ENCODE measurements at places on chromosomes 16 and 17. TPM values are rescaled to one million over a fixed set of nuclear protein-coding genes. Genes with fewer than 3 reads are reported as not detected.

GRCh38 chr16:55012362-55012761, 81.7 kb downstream of the IRX5 start:
- no peaks in the 10 kb centered on the region for H3K27me3 ChIP-seq
- no peaks in the 10 kb centered on the region for H3K4me1 ChIP-seq
- H3K36me3 ChIP-seq = no peaks in the 10 kb centered on the region
- H3K4me3 ChIP-seq = no peak overlapping the region
- no peak overlapping the region for H3K27ac ChIP-seq
- no peak for DNase-seq

GRCh38 chr17:72556944-72557826, 436.4 kb downstream of the SOX9 start:
- no peaks in the 10 kb centered on the region for H3K4me1 ChIP-seq
- no peaks in the 10 kb centered on the region for H3K36me3 ChIP-seq
- DNase-seq = peak; percentile 82
- H3K27ac ChIP-seq = no peak overlapping the region

- no peak overlapping the region for H3K27ac ChIP-seq
- H3K4me3 ChIP-seq = no peak overlapping the region
- no peaks in the 10 kb centered on the region for H3K27me3 ChIP-seq
- no peaks in the 10 kb centered on the region for H3K4me1 ChIP-seq
Measured at GRCh38 chr16:58332997-58333700, 38.3 kb upstream of the PRSS54 start.

Gene HOXB6
- 44.0 TPM for polyA plus RNA-seq

Gene MPRIP
- 120 TPM for polyA plus RNA-seq

Gene RAB37
- 1.7 TPM for polyA plus RNA-seq

Gene NR1D1
- 7.1 TPM for polyA plus RNA-seq

- no peaks in the 10 kb centered on the region for H3K4me1 ChIP-seq
- no peaks in the 10 kb centered on the region for H3K27me3 ChIP-seq
- DNase-seq = peak; percentile 37
- H3K27ac ChIP-seq = no peak overlapping the region
Measured at GRCh38 chr16:27730661-27731210, 180.8 kb downstream of the KATNIP start.

Gene IGF2BP1
- polyA plus RNA-seq = 1.5 TPM

GRCh38 chr17:31674717-31675349, 184.2 kb downstream of the COPRS start:
- H3K4me3 ChIP-seq = no peak overlapping the region
- no peaks in the 10 kb centered on the region for H3K36me3 ChIP-seq
- no peaks in the 10 kb centered on the region for H3K4me1 ChIP-seq
- DNase-seq = no peak
- H3K27ac ChIP-seq = no peak overlapping the region

DNA sequence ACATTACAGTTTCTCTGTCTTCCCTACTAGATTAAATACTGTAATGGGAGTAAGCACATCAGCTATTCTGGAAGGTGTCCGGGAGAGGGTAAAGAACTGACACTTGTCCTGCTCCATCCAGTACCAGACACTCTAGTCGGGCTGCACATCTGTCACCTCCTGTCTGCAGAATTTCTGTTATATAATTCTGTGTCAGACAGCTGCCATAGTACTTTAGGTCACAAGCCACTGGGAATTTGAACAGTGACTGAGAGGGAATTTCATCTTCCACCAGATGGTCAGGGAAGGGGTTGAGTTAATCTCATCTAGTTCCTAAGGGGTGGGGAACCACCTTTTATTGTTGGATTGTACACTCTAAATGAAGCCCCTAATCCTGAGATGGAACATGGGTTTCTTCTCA, 58.6 kb upstream of the NUDT7 start:
- H3K36me3 ChIP-seq = no peaks in the 10 kb centered on the region
- H3K27ac ChIP-seq = no peak overlapping the region
- no peaks in the 10 kb centered on the region for H3K4me1 ChIP-seq
- H3K27me3 ChIP-seq = no peaks in the 10 kb centered on the region

DNA sequence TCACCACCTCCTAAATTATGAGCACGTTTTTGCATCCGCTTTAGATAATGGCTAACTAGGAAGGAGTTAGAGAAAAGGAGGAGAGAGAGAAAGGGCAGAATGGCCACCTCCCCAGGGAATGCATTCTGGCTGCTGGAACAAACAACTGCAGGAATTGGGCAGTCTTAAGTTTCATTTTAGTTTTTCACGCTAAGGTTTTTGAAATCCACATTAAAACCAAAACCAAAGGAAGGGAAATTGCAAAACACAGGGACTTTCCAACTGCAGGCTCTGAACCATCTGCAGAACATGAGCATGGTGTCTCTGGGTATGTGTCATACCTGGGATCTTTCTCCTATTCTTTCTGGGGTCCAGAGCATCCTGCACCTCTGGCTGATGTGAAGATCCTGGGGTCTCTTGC, 12.1 kb upstream of the CCL8 start:
- DNase-seq = no peak
- no peak overlapping the region for H3K4me3 ChIP-seq
- no peaks in the 10 kb centered on the region for H3K4me1 ChIP-seq
- H3K27me3 ChIP-seq = no peaks in the 10 kb centered on the region
- H3K27ac ChIP-seq = no peak overlapping the region

- no peak overlapping the region for H3K4me3 ChIP-seq
- H3K27ac ChIP-seq = no peak overlapping the region
- DNase-seq = no peak
- peaks cover 26% of the 10 kb centered on the region for H3K4me1 ChIP-seq
Measured at GRCh38 chr17:38456031-38456815, 28.0 kb downstream of the ARHGAP23 start.

- peaks cover 7% of the 10 kb centered on the region for H3K4me1 ChIP-seq
- no peak for DNase-seq
- no peak overlapping the region for H3K4me3 ChIP-seq
- no peak overlapping the region for H3K27ac ChIP-seq
- no peaks in the 10 kb centered on the region for H3K36me3 ChIP-seq
- H3K27me3 ChIP-seq = no peaks in the 10 kb centered on the region
Measured at GRCh38 chr16:8937803-8938202, 25.9 kb downstream of the USP7 start.

GRCh38 chr16:1428511-1428910, 2.4 kb upstream of the PERCC1 start:
- no peak overlapping the region for H3K4me3 ChIP-seq
- H3K4me1 ChIP-seq = no peaks in the 10 kb centered on the region
- H3K27ac ChIP-seq = no peak overlapping the region
- no peak for DNase-seq

- no peak overlapping the region for H3K27ac ChIP-seq
- no peaks in the 10 kb centered on the region for H3K4me1 ChIP-seq
- no peak for DNase-seq
- H3K36me3 ChIP-seq = no peaks in the 10 kb centered on the region
- no peaks in the 10 kb centered on the region for H3K27me3 ChIP-seq
Measured at GRCh38 chr17:40605306-40605705, 40.0 kb upstream of the CCR7 start.

Gene SRP68
- 52.7 TPM for polyA plus RNA-seq

Gene EPOP
- 0.49 TPM for polyA plus RNA-seq

DNA sequence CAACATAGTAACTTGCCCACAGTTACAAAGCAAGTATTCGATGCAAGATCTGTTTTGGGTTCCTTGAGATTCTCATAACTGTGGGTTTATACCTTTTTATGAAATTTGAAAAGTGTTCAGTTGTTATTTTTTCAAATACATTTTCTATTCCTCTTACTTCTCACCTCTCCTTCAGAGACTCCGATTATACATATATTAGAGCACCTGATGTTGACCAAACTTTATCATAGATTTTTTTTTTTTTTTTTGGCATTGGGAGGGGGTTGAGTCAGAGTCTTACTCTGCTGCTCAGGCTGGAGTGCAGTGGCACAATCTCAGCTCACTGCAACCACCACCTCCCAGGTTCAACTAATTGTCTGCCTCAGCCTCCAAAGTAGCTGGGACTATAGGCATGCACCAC, 51.3 kb upstream of the RBBP6 start:
- no peak for DNase-seq
- H3K4me1 ChIP-seq = no peaks in the 10 kb centered on the region
- H3K27me3 ChIP-seq = no peaks in the 10 kb centered on the region
- no peak overlapping the region for H3K4me3 ChIP-seq
- no peaks in the 10 kb centered on the region for H3K36me3 ChIP-seq
- H3K27ac ChIP-seq = no peak overlapping the region

Gene CA4
- 102 TPM for polyA plus RNA-seq

- DNase-seq = no peak
- H3K27ac ChIP-seq = no peak overlapping the region
- H3K27me3 ChIP-seq = no peaks in the 10 kb centered on the region
- peaks cover 5% of the 10 kb centered on the region for H3K4me1 ChIP-seq
- peaks cover 13% of the 10 kb centered on the region for H3K36me3 ChIP-seq
Measured at GRCh38 chr17:42001729-42002128, 15.5 kb downstream of the DNAJC7 start.

DNA sequence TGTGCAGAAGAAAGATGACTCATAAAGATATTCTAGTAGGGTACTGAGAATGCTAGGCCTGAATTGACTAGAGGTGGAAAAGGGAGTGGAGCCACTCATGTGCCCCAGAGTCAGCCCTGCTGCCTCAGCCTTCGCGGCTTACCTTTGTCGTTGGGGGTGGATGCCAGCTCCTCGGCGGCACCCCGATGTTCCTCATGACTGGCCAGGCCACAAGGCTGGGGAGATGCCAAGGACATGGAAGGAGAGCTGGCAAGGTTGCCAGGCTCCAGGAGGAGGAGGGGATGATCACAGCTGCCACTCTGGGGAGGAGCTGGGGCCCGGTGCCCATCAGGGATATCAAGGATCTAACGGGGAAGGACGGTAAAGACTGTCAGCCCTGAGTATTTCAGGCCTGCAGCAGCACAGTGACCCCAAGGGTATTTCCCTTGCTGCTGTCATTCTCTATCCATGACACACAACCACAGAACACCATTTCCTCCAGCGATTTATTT, 9.7 kb upstream of the SLC35B1 start:
- no peak overlapping the region for H3K27ac ChIP-seq
- no peaks in the 10 kb centered on the region for H3K27me3 ChIP-seq
- no peak overlapping the region for H3K4me3 ChIP-seq
- peaks cover 32% of the 10 kb centered on the region for H3K36me3 ChIP-seq

DNA sequence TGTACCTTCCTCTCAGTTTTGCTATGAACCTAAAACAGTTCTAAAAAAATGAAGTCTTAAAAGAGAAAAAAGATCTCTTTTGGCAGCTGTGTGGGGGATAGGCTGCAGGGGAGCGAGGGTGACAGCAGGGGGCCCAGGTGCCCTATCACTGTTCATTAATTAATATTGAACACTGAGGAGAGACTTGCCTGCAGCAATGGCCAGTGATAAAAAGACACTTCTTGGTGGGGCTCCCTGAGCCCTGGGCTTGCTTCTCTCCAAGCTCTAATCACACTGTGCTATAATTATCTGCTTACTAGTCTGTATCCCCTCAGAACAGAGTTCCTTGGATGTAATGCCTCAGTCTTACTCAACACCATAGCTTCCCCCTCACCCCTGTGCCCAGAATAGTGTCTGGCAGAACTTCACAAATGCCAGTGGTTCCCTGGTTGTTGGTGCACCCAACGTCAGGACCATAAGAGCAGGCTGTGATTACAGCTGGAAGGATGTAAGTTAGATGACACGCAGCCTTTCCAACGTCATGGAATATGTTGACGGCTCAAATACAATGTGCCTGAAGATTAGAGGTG, 52.0 kb upstream of the IRX6 start:
- DNase-seq = no peak
- no peaks in the 10 kb centered on the region for H3K4me1 ChIP-seq
- H3K4me3 ChIP-seq = no peak overlapping the region
- no peaks in the 10 kb centered on the region for H3K27me3 ChIP-seq
- H3K27ac ChIP-seq = no peak overlapping the region
- H3K36me3 ChIP-seq = no peaks in the 10 kb centered on the region

Gene ASGR1
- polyA plus RNA-seq = 1.4 TPM

Gene NPB
- 1.4 TPM for polyA plus RNA-seq

Gene PTRH2
- 27.6 TPM for polyA plus RNA-seq

GRCh38 chr16:11565665-11566064, 21.1 kb downstream of the LITAF start:
- H3K4me1 ChIP-seq = peaks cover 24% of the 10 kb centered on the region
- no peak overlapping the region for H3K27ac ChIP-seq

DNA sequence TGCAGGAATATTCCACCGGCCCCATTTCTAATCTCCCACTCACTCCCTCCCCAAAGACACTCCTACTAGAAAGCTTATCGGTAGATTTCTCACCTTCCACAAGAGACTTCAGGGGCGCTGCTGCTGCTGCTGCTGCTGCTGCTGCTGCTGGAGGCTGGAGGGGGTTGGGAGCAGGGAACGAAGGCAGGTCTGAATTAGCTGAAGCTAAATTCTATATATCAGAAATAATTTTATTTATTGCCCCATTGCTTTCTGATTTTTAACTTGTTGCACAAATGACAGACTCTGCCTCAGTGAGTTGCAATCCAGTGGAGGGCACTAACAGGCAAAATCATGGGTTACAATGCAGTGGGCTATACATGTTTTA, 25.8 kb upstream of the HLF start:
- H3K36me3 ChIP-seq = no peaks in the 10 kb centered on the region
- peak overlapping the region; percentile 80 for H3K4me3 ChIP-seq
- no peak for DNase-seq

Gene CDH3
- 9.8 TPM for polyA plus RNA-seq

- no peaks in the 10 kb centered on the region for H3K27me3 ChIP-seq
- no peak for DNase-seq
- H3K27ac ChIP-seq = no peak overlapping the region
- H3K36me3 ChIP-seq = peaks cover 55% of the 10 kb centered on the region
Measured at GRCh38 chr17:17129466-17129865, 76.7 kb downstream of the PLD6 start.

GRCh38 chr17:47996201-47996600, 25.3 kb downstream of the CDK5RAP3 start:
- H3K27ac ChIP-seq = no peak overlapping the region
- H3K4me1 ChIP-seq = peaks cover 2% of the 10 kb centered on the region
- DNase-seq = peak; percentile 58
- H3K27me3 ChIP-seq = no peaks in the 10 kb centered on the region

GRCh38 chr17:45720386-45720785, 63.7 kb upstream of the CRHR1 start:
- no peak overlapping the region for H3K4me3 ChIP-seq
- no peaks in the 10 kb centered on the region for H3K27me3 ChIP-seq
- no peaks in the 10 kb centered on the region for H3K36me3 ChIP-seq
- no peaks in the 10 kb centered on the region for H3K4me1 ChIP-seq

- no peak for DNase-seq
- H3K27ac ChIP-seq = peak overlapping the region; percentile 49
- peak overlapping the region; percentile 51 for H3K4me3 ChIP-seq
- H3K36me3 ChIP-seq = no peaks in the 10 kb centered on the region
- no peaks in the 10 kb centered on the region for H3K27me3 ChIP-seq
- H3K4me1 ChIP-seq = no peaks in the 10 kb centered on the region
Measured at GRCh38 chr16:84617041-84617790, 662 bp downstream of the COTL1 start.

DNA sequence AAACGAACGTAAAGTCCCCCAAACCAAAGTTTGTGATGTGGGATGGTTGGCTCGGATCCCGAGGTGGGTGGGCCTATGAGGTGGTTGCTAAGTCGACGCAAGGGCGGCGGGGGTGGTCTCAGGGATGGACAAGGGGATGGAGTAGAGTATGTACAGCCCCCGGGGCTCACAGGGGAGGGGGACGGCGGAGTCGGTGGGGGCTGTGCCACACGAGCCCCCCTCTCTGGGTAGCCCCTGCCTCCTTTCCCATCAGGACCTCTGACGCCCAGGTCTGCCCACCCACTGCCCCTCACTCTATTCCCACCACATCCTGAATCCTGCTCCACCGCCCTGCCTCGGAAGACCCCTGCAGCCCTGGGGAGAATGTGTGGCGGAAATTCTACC, 15.2 kb downstream of the IL34 start:
- H3K27me3 ChIP-seq = no peaks in the 10 kb centered on the region
- H3K4me3 ChIP-seq = no peak overlapping the region
- no peak for DNase-seq
- no peak overlapping the region for H3K27ac ChIP-seq
- H3K36me3 ChIP-seq = peaks cover 4% of the 10 kb centered on the region

Gene TEX19
- polyA plus RNA-seq = not detected

Gene ZDHHC7
- 23.4 TPM for polyA plus RNA-seq
